T-helper 17 cell (primary cell): ENCODE measurements at places on chromosomes 5 and 9. TPM values are rescaled to one million over a fixed set of nuclear protein-coding genes. Genes with fewer than 3 reads are reported as not detected.
A peak's percentile ranks its signal among the peaks of the same experiment; 100 is the strongest.

GRCh38 chr9:112002847-112003457, 106.3 kb downstream of the UGCG start:
- no peaks in the 10 kb centered on the region for H3K27me3 ChIP-seq
- peak overlapping the region; percentile 82 for H3K27ac ChIP-seq
- H3K36me3 ChIP-seq = no peaks in the 10 kb centered on the region
- peaks cover 35% of the 10 kb centered on the region for H3K4me1 ChIP-seq
- peak overlapping the region; percentile 9 for H3K4me3 ChIP-seq
- no peak for DNase-seq

ACOT12 gene
- not detected for total RNA-seq

GRCh38 chr9:37447111-37447510, 18.1 kb downstream of the ZBTB5 start:
- DNase-seq = no peak
- no peaks in the 10 kb centered on the region for H3K27me3 ChIP-seq
- H3K4me1 ChIP-seq = peaks cover 18% of the 10 kb centered on the region
- peak overlapping the region; percentile 86 for H3K27ac ChIP-seq
- peaks cover 4% of the 10 kb centered on the region for H3K36me3 ChIP-seq

DNA sequence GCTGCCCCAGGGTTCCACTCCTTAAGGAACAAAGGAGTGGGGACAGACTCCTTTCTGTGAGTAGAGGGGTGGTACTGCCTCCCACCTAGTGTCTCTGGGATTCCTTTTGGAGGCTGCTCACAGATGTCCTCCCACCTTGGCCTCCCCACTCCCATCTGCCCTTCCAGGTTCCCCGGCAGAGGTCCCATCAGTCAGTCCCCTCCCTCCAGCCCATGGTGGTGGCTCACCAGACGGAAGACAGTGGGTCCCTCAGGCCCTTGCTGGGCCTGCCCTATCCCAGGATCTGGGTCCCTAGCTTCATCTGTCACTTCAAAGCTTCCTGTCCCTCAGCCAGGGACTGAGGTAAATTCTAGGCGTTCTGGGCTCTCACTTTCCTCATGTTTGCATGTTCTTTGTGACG, 35.6 kb upstream of the NEK6 start:
- H3K27me3 ChIP-seq = peaks cover 5% of the 10 kb centered on the region
- H3K27ac ChIP-seq = no peak overlapping the region
- H3K4me1 ChIP-seq = peaks cover 32% of the 10 kb centered on the region
- DNase-seq = no peak

DNA sequence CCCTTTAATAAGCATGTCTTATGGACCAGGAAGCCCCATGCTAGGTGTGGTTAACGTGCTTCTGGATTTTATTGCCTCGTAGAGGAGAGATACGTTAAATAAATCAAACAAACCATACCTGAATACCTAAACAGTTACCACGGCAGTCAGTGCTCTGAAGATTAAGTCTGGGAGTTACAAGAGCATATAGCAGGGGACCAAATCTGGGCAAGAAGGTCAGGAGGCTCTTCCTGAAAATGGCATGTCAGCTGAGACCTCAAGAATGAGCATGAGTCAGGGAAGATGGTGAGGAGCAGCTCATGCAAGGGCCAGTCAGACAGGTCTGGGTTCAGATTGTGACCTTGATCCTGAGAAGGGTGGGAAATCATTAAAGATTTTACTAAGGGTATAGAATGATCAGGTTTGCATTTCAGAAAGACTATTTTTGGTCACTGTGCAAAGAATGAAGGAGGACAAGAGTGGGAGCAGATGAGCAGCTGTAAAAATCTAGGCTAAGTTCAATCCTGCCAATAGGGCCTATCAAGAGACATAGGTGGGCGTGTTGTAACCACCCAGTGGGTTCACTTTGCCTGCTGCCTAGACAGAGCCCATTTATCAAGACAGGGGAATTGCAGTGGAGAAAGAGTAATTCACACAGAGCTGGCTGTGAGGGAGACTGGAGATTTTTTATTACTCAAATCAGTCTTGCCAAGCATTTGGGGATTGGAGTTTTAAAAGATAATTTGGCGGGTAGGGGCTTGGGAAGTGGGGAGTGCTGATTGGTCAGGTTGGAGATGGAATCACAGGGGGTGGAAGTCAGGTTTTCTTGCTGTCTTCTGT, 4.8 kb upstream of the ZNF366 start:
- H3K4me1 ChIP-seq = no peaks in the 10 kb centered on the region
- peaks cover 27% of the 10 kb centered on the region for H3K27me3 ChIP-seq
- peaks cover 2% of the 10 kb centered on the region for H3K36me3 ChIP-seq

GRCh38 chr5:52708463-52708862, 79.3 kb upstream of the ITGA1 start:
- no peak overlapping the region for H3K4me3 ChIP-seq
- H3K4me1 ChIP-seq = peaks cover 21% of the 10 kb centered on the region
- H3K27ac ChIP-seq = no peak overlapping the region

GRCh38 chr5:95385334-95385733, 5.8 kb upstream of the FAM81B start:
- H3K4me1 ChIP-seq = peaks cover under 1% of the 10 kb centered on the region
- H3K36me3 ChIP-seq = no peaks in the 10 kb centered on the region
- no peak overlapping the region for H3K4me3 ChIP-seq
- no peak for DNase-seq
- no peak overlapping the region for H3K27ac ChIP-seq

DNA sequence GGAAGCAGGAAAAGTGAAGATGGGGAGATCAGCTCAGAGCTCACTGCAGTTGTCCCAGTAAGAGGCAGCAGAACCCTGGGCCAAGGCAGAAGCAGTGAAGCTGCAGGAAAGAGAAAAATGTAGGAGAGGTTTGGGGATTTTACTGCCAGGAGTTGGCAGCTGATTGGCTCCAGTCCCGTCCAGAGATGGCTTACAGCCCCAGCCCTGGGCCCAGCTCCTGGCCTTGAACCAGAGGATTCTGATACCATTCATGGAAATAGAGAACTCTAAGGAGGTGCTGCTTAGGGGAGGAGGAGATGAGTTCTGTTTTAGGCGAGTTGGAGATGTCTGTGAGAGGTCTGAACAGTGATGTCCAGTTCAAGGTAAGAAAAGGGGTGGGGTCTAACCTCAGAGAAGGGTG, 4.6 kb downstream of the MORN5 start:
- H3K27me3 ChIP-seq = peaks cover 58% of the 10 kb centered on the region
- no peak for DNase-seq
- H3K36me3 ChIP-seq = peaks cover 7% of the 10 kb centered on the region
- H3K4me3 ChIP-seq = no peak overlapping the region
- peaks cover 10% of the 10 kb centered on the region for H3K4me1 ChIP-seq
- no peak overlapping the region for H3K27ac ChIP-seq

DNA sequence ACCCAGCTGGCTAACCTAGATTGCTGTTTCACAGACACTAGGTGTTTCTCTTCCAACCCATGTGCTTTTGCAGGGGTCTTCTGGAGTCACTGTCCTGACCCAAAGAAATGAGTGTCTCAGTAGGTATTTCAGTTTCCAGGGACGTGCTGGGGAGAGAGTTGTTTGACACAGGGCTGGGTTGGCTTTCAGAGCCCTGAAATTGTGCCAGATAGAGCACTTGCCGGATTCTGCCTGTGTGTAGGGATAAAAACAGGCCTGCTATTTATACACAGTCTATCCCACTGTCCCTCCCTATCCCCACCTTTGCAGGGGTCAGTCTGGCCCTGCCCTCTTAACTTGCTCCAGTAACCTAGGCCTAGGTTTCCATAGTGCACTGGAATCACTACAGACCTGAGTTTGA, 957 bp upstream of the HBEGF start:
- peak overlapping the region; percentile 14 for H3K27ac ChIP-seq
- peak overlapping the region; percentile 52 for H3K4me3 ChIP-seq
- H3K4me1 ChIP-seq = peaks cover 25% of the 10 kb centered on the region
- H3K27me3 ChIP-seq = no peaks in the 10 kb centered on the region

ACTBL2 gene
- total RNA-seq = not detected

TXNDC8 gene
- total RNA-seq = not detected

- H3K36me3 ChIP-seq = peaks cover 12% of the 10 kb centered on the region
- peaks cover 15% of the 10 kb centered on the region for H3K4me1 ChIP-seq
- no peak for DNase-seq
- H3K4me3 ChIP-seq = no peak overlapping the region
- peak overlapping the region; percentile 60 for H3K27ac ChIP-seq
Observed at GRCh38 chr5:135546101-135546500, 10.3 kb upstream of the NEUROG1 start.

DNA sequence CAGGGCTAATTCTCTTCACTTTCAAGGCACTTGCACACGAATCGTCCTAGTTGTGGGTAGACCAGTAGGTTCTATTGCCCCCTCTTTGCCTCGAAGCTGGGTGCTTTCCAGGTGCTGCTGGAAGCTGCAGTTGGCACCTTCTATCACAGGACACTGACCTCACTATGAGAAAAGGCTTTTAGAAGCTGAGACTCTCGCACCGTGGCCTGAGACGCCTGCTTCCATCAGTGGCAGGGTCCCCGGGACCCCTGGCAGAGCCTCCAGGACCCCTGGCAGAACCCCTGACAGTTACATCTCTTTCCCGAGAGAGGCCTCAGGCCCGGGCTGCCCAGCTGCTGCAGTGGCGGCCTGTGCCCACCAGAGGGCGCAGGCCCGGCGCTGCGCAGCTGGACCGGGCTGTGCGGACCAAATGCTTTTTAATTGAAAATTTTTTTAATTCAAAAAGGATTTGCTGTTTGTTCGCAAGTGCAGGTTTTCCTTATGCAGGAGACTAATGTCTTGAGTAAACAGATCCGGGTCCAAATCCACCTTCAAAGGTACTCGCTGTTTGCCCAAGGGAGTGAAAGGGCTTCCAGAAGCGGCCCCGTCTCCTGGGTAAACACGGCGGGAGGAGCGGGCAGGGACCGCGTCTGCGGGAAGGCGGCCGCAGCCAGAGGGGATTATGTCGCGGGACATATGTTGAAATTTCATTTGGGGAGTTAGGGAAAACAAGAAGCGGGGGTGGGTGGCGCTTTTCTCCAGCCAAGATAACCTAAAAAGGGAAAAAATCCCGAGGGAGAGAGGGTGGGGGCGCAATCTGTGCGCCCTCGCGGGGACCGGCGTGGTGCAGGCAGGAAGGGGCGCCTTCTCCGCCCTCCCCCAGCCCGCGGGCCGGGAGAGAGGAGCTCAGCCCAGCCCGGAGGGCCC, 114.5 kb upstream of the LMX1B start:
- peaks cover 10% of the 10 kb centered on the region for H3K4me1 ChIP-seq
- peaks cover 2% of the 10 kb centered on the region for H3K36me3 ChIP-seq
- H3K4me3 ChIP-seq = peak overlapping the region; percentile 75
- DNase-seq = peak; percentile 51
- H3K27ac ChIP-seq = no peak overlapping the region

- H3K36me3 ChIP-seq = peaks cover 3% of the 10 kb centered on the region
- no peaks in the 10 kb centered on the region for H3K27me3 ChIP-seq
- no peak overlapping the region for H3K4me3 ChIP-seq
- peak overlapping the region; percentile 45 for H3K27ac ChIP-seq
- DNase-seq = no peak
Observed at GRCh38 chr5:138186002-138186447, 7.1 kb downstream of the KIF20A start.

NFIB gene
- 0.12 TPM for total RNA-seq

- H3K4me3 ChIP-seq = no peak overlapping the region
- peaks cover 4% of the 10 kb centered on the region for H3K36me3 ChIP-seq
- DNase-seq = no peak
- H3K4me1 ChIP-seq = peaks cover 3% of the 10 kb centered on the region
Observed at GRCh38 chr9:128798896-128799295, 11.8 kb downstream of the TBC1D13 start.

GRCh38 chr9:34227445-34227844, 48.6 kb downstream of the UBAP1 start:
- DNase-seq = no peak
- no peak overlapping the region for H3K27ac ChIP-seq
- peaks cover 11% of the 10 kb centered on the region for H3K4me1 ChIP-seq
- H3K36me3 ChIP-seq = no peaks in the 10 kb centered on the region
- H3K27me3 ChIP-seq = no peaks in the 10 kb centered on the region

GRCh38 chr9:105921057-105921726, 226.9 kb downstream of the TMEM38B start:
- H3K27me3 ChIP-seq = no peaks in the 10 kb centered on the region
- H3K36me3 ChIP-seq = no peaks in the 10 kb centered on the region
- DNase-seq = no peak
- no peak overlapping the region for H3K27ac ChIP-seq
- H3K4me3 ChIP-seq = no peak overlapping the region

DNA sequence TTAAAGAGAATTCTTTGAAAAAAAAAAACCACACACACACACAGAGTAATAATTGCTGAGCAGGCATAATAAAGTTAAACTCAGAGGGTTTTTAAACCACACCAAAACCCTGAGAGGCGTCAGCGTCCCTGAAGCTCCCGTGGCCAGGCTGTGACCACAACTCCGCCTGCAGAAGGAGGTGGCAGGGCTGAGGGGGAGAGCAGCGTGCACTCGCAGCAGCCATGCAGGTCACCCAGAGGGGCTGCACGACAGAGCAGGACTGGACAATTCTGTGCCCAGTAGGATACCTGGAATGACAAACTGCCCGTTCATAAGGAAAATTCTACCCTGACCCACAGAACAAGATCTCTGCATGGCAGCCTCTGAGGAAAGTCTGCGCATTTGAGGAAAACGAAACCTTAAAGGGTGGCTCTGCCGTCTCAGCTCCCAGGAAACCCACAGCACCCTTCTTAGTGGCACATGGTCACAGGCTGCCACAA, 44.0 kb downstream of the ROR2 start:
- H3K4me1 ChIP-seq = peaks cover 11% of the 10 kb centered on the region
- peaks cover 7% of the 10 kb centered on the region for H3K27me3 ChIP-seq
- H3K36me3 ChIP-seq = no peaks in the 10 kb centered on the region
- H3K27ac ChIP-seq = no peak overlapping the region

MPDZ gene
- not detected for total RNA-seq

FTMT gene
- total RNA-seq = not detected

GRCh38 chr9:18516965-18517364, 43.0 kb downstream of the ADAMTSL1 start:
- no peaks in the 10 kb centered on the region for H3K36me3 ChIP-seq
- no peaks in the 10 kb centered on the region for H3K4me1 ChIP-seq
- no peak overlapping the region for H3K4me3 ChIP-seq
- DNase-seq = no peak
- H3K27ac ChIP-seq = no peak overlapping the region

- peaks cover 9% of the 10 kb centered on the region for H3K4me1 ChIP-seq
- H3K4me3 ChIP-seq = no peak overlapping the region
- no peak for DNase-seq
- H3K27ac ChIP-seq = no peak overlapping the region
- H3K27me3 ChIP-seq = no peaks in the 10 kb centered on the region
- peaks cover 2% of the 10 kb centered on the region for H3K36me3 ChIP-seq
Observed at GRCh38 chr5:142881784-142882126, 111.6 kb downstream of the ARHGAP26 start.

HTR4 gene
- total RNA-seq = not detected

GRCh38 chr5:72453246-72453775, 53.9 kb downstream of the ZNF366 start:
- H3K36me3 ChIP-seq = no peaks in the 10 kb centered on the region
- DNase-seq = no peak
- no peak overlapping the region for H3K4me3 ChIP-seq
- H3K27me3 ChIP-seq = peaks cover 14% of the 10 kb centered on the region
- no peaks in the 10 kb centered on the region for H3K4me1 ChIP-seq
- no peak overlapping the region for H3K27ac ChIP-seq
